ENCODE measurements at places on chromosomes 6 and 20.

DNA sequence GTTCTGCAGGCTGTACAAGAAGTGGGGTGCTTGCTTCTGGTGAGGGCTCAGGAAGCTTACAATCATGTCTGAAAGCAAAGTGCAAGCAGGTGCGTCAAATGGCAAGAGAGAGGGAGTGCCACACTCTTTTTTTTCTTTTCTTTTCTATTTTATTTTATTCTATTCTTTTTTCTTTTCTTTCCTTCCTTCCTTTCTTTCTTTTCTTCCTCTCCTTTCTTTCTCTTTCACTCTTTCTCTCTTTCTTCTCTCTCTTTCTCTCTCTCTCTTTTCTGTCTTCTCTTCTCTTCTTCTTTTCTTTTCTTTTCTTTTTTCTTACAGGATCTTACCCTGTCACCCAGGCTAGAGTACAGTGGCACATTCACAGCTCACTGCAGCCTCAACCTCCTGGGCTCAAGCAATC lies 19.5 kb downstream of the ACOT13 start:
- DNase-seq, result no peak

DNA sequence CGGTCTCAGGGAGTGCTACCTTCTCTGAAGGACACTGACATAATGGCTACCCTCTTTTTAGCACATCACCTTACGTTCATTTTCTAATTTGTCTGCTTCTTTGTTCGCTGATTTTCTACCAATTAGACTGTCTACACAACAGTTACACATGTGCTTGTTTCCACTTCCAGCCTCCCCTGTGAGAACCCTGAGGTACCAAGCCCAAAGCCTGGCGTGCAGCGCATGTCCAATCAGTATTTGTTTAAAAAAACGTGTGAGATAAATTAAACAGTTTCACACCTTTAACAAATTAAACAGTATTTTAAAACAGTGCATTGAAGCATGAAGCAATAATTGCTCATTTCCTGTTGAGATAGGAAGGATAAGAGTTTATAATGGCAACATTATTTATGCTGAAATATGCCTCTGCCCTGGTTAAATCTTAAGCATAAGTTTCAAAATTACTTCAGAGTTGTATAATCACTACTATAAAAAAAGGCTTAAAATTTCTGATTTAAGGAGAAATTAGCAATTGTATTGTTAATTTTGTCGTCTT lies 88.9 kb downstream of the MAP3K5 start:
- DNase-seq, result no peak

DNA sequence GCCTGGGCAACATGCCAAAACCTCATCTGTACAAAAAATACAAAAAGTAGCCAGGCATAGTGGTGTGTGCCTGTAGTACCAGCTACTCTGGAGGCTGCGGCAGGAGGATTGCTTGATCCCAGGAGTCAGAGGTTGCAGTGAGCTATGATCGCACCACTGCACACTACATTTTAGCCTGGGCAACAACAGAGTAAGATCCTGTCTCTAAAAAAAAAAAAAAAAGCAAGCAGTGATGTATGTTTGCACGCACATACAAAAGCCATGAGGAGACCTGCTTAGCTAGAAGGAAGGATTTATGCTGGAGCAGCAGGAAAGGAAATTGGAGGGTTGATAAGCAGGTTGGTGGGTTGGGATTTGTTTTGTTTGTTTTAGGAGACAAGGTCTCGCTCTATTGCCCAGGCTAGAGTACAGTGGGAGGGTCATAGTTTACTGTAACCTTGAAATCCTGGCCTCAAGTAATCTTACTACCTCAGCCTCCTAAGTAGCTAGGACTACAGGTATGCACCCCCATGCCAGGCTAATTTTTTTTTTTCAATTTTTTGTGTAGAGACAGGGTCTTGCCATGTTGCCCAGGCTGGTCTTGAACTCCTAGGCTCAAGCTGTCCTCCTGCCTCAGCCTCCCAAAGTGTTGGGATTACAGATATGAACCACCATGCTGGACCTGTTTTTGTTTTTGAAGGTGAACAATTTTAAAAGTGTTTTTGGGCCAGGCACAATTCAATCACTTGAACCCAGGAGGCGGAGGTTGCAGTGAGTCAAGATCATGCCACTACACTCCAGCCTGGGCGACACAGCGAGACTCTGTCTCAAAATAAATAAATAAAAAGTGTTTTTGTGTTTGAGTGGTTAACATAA lies 4.0 kb downstream of the ZSWIM3 start:
- no peak for DNase-seq

GRCh38 chr6:154301839-154302752 lies 54.5 kb downstream of the IPCEF1 start:
- DNase-seq, result no peak

GRCh38 chr20:45187693-45188092 lies 13.0 kb downstream of the PI3 start:
- DNase-seq, result no peak

DNA sequence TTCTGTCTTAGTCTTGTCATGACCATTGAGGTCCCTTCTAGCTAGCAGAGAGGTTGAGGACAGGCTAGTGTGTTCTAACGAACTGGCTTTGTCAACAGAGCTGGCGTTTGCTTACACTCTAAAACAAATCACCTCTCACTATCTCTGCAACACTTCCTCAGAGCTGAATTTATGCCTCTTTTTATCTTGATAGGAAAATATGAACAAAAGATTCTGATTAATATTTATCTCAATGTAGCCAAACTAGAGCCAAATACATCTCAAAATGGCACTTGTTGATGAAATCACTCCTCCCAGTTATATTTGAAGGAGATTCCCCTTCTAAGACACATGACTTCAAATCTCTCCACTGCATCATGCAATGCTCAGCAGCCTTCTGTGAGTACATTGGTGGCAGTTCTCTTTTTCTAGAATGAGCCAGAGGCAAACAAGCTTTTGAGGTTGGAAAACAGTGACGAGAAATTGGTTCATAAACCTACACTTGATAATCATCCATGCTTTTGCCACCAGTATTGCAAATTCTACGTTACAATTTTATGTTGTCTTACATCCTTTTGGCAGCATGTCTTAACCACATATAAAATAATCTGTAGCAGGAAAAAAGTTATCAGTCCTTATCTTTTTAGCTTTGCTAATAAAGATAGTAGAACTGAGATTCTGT lies 615.7 kb upstream of the CITED2 start:
- DNase-seq, result no peak

DNA sequence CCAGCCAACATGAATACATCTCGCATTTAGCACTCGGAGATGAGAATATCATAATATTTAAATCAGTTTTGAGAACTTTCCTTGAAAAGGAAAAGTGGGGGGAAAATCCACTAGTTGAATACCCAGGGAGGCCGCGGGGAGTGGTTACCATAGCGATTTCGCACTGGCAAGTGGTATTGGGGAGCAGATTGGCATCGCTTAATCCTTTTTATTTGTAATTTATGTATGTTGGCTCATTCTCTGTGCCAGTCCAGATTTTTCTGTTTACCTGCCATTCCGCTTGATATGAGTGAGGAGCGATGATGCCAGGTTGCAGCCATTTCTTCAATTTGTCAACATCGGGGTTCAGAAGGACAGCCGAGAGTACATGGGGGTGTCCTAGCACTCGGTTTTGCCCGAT lies 291.8 kb downstream of the ZNF217 start:
- no peak for DNase-seq

- DNase-seq, result no peak
These were observed 73.8 kb downstream of the SCML4 start for GRCh38 chr6:107750176-107750797.

DNA sequence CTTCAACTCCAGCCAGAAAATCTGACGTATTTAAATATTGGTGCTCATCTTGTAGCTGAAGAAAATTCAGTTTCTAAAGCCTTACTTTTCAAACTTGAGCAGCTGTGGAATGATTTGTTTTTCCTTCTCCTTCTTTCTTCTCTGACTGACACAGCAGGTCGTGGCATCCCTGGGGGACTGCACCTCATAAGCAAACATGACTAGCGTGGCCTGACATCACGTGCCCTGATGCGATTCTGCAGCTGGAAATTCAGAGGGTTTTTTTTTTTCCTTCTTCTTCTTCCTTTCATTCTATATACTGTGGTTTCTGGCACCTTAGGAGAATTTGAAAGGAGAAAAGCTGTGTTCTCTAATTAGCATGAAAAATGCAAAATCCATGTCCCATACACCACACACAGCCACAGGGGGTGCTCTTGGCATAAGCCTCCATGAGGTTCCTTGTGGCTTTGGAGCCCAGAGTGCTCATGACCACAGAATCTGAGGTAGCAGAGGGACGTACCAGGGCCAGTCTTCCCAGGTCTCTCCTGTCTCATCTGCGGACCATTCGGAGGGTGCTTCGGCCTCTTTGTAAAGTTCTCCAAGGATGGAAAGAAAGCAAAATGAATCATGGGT lies 258.5 kb upstream of the CDH4 start:
- DNase-seq, result no peak

DNA sequence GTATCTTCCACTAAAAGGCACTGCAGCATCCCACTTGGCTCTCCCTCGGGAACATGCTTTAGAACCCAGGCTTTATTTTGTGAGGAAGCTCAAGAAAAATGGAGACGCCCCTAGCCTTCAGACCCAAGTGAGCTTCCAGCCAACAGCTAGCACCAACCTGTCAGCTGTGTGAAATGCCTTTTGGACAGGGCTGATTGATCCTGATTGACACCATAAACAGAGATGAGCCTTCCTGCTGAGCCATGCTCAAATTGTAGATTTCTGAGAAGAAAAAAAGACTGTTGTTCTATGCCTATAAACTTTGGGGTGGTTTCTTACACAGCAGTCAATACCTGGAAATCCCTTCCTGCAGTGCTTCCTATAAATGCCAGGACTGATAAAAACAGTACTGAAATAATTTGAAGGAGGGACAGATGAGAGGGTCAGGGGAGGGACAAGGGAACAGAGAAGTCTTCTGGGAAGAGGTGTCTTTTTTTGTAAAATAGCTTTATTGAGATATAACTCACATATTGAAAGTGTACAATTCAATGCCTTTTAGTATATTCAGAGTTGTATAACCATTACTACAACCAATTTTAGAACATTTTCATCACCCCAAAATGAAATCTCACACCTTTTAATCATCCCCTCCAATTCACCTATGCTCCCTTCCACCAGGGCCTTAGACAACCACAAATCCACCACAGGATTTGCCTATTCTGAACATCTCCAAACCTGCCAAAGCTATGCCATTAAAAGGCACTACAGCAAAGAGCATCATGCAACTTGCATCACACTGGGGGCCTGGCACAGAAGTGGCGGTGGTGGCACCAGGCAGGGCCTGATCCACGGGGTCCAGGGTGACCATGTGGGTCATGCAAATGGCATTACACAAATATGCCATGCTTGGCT lies 2.7 kb upstream of the STK4 start:
- DNase-seq, result no peak

DNA sequence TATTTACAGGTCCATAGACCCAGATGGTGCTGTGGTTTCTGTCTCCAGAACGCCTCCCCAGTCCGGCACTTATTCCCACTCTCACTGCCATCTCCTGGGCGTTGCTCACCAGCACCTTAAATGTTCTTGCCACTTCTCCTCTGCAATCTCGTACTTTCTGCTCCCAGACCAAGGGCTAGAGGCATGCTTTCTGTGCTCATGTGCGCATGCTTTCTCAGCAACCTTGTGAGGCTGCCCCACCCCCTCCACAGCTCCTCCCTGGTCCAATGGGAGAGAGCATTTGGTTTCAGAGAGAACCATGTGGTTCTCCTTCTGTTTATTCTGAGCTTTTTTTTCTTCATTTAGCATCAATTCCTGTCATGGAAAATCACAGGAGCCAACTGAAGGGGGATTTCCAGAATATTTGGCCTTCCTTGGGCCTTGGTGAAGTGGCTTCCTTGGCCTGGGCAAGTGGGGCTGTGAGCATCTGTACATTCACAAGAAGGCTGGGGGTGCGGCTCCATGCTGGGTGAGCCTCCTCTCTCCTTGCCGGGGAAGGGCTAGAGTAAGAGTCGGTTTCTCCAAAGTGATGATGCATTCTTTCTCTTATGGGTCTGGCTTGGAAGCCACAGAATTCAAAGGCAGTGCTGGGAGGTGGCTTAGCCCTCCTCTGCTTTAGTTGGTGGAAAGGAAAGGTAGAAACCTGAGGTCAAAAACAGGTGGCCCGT lies 66.6 kb downstream of the PHACTR3 start:
- DNase-seq, result no peak

DNA sequence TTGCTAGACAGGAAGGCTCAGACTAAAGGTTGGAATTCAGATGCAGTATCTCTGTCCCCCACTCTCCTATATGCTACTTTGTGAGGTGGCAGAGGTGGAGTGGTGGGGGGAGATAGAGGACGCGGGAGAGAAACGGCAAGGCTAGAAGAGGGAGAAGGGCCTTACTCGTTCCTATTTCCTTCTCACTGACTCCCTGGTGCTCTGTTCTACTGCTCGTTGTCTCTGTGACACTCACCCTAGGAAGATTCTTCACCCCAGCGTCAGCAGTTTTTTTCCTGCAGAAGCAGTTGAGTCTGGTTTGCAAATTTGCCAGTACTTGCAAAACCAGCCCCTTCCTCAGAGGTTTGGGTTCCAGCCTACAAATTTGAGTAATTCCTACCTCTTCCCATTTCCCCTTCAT lies 801.1 kb upstream of the SLC35B3 start:
- no peak for DNase-seq

GRCh38 chr20:33139467-33139866 lies 28.5 kb upstream of the BPIFA2 start:
- no peak for DNase-seq

DNA sequence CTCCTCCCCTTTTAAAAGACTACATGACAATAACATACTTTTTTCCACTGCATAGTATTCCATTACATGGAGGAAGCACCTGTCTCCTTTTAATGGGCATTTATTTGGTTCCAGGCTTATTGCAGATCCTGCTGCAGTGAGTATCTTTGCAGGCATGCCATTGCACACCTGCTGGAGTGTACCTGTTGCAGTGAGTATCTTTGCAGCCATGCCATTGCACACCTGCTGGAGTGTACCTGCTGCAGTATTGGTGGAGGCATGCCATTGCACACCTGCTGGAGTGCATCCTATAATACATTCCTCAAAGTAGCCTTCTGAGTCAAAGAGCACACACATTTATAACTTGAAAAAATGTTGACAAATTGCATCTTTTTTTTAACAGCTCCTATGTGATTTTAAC lies 1.6 kb downstream of the BFSP1 start:
- no peak for DNase-seq

DNA sequence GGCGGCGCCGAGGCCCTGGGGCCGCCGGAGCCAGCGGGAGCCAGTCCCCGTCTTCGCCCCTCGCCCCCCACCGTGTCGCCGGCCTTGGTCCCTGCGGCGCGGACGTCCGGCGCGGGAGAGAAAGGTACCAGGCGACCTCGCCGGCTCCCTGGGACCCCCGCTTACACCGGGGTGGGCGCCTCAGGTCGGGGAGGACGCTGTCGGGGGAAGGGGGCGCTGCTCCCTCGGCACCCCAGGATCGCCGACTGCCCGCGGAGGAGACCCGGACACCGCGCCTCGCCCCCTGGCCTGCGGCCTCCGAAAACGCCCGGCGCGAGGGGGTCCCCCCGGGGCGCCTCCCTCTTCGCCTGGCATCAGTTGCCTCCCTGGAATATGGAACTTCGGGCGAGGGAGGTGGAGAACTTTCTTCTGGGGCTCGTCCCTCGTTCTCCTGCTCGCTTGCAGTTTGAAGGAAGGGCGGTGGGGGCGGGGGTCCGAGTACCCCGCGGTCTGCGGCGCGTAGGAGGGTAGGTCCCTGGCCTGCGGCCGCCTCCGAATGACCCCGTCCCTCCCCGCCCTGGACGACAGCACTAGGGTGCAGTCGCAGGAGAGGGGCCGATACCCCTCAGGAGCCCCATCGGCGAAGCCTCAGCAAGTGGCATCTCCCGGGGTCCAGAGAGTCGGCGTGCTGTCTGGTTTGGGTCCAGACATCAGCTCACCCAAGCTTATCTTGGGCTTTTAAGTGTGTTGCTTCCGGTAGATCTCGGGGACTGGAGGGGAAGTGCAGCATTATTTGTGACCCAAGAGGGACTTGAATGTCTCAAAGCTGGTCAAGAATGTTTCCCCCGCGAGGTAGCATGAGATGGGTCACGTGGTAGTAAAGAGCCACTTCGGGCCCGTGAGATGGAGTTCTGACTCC lies 549 bp downstream of the ANKRD6 start:
- no peak for DNase-seq

Measured in effector CD8-positive, alpha-beta T cell (primary cell).